ENCODE measurements at places on chromosomes 1 and 21.

GRCh38 chr21:27796106-27796505 is 829.2 kb upstream of the ADAMTS5 start:
- no peak for DNase-seq

- DNase-seq = no peak
These were observed at the start of gene RNF223 for GRCh38 chr1:1073743-1074587. RNF223 (minus strand) TSS chr1:1074306; CDS start chr1:1072566, 1,740 bp downstream.

- no peak for DNase-seq
These were observed 2.6 kb downstream of the CTNNBIP1 start for GRCh38 chr1:9907441-9907840.

DNA sequence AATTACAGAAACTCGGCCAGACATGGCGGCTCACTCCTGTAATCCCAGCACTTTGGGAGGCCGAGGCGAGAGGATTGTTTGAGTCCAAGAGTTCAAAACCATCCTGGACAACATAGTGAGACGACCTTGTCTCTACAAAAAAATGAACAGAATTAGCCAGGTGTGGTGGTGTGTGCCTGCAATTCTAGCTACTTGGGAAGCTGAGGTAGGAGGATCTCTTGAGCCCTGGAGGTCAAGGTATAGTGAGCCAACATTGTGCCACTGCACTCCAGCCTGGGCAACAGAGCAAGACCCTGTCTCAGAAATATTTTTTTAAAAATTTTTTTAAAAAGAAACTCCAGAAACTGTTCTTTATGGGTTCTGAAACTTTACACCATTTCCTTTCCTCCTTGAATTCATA is 38.4 kb upstream of the IFNGR2 start:
- DNase-seq = no peak

DNA sequence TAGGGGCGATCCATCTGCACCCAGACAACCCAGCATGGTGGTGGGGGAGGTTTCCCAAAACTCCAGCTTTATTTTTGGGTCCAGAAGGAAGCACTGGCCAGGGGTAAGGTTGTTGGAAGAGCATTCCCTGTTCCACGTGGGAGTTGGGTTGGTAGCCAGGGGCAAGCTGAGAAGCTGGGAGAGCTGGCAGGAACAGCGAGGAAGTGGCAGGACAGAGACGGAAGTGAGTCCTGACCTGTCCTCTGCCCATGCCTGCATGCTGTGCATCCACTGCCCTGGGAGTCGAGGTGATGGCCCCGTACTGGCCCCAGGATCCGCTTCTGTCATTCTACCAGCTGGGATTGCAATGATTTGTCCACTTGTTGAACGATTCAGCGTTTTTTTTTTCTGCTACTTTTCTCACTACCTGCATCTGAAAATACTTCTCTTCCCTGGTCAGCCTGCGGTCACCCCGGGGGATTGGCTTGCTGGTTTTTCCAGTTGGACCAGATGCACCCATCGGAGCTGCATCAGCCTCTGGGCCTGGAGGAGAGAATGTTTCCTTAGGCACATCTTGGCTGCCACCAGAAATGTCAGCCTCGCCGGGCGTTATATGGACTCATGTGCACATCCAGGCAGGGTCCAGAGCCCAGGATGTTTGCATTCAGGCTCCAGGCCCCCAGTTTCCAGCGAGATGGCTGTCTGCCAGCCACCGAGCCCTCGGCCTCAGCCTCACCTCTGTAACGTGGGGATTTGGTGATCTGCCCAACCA is 28.3 kb upstream of the TMPRSS2 start:
- no peak for DNase-seq

DNA sequence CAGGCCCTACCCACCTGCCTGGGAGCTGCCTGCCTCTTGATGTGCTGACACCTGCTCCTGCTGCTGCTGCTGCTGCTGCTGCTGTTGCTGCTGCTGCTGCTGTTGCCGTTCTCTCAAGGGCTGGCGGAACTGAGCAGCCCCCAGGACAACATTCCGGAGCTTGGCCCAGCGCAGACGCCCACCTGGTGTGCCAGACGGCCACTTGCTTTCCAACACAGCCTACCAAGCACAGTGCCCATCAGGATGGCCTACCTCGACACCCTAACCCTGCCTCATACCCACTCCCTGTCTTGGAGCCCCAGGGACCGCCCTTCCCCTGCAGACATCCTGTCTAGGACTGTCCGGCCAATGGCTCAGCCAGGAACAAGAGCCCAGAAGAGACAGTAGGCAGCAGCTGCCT is 11.8 kb downstream of the DENND4B start:
- no peak for DNase-seq

Measured in inflammatory macrophage (primary cell).